ENCODE measurements at places on chromosomes 12 and 14.

GRCh38 chr14:53696217-53696965, 260.2 kb downstream of the BMP4 start:
- no peak for DNase-seq

- no peak for DNase-seq
Observed at GRCh38 chr12:109652233-109652976, 61.2 kb upstream of the FAM222A start.

DNA sequence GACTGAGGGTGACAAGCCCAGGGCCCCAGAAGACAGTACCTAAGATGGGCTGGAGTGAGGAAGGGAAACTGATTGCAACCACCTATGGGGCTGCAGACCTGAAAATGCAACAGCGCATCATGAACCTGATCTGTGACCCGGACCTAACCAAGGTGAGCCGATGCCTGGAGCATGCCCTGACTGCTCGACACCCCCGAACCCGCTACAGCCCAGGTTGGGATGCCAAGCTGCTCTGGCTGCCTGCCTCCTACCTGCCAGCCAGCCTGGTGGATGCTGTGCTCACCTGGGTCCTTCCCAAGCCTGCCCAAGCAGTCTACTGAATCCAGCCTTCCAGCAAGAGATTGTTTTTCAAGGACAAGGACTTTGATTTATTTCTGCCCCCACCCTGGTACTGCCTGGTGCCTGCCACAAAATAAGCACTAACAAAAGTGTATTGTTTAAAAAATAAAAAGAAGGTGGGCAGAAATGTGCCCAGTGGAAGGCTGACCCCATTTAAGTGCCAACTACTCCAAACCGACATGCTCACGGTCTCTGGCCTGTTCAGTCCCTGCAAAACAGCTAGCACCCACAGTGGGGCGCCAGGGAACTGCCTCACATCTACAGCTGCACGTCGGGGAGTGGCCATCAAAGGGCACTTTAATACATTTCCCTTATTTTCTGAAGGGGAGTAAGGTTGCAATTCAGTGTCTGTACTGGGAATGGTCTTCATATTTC, 4.2 kb downstream of the RDH5 start:
- peak; percentile 45 for DNase-seq

- no peak for DNase-seq
Observed at GRCh38 chr12:125272383-125272933, 207.2 kb downstream of the AACS start.

DNA sequence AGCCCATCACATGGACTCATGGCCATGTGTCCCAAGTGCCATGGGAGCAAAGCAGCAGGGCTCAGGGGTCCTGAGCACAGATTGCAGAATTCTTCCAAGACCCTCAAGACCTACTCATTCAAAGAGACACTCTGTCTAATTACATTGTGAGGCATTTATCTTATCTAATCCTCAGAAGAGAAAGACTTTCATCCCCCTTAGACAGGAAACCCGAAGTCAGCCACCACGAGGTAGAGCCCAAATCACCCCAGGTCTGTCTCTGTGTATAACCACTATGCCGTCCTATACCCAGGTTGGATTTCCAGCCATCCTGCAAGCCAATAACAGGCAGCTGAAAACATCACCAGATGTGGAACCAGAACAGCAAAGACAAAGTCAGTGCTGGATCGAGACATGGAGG, 8.9 kb upstream of the BCL11B start:
- DNase-seq: no peak

DNA sequence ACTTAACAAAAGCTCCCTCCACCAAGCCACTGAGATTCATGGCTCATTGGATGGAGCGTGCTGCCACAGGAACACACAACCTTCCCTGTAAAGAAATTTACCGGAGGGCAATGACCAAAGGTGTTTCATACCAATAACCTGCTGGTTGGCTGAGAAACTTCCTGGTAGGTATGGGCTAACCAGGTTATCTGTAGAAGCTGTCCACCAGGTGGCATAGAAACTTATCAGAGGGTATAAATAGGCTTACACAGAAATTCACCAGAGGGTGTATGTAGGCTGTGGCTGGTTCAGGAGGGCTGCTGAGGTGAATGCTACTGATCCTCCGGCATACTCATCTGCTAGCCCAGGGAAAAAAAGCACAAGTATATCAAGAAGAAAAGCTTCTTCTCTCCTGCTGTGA, 27.1 kb upstream of the MTERF2 start:
- no peak for DNase-seq

DNA sequence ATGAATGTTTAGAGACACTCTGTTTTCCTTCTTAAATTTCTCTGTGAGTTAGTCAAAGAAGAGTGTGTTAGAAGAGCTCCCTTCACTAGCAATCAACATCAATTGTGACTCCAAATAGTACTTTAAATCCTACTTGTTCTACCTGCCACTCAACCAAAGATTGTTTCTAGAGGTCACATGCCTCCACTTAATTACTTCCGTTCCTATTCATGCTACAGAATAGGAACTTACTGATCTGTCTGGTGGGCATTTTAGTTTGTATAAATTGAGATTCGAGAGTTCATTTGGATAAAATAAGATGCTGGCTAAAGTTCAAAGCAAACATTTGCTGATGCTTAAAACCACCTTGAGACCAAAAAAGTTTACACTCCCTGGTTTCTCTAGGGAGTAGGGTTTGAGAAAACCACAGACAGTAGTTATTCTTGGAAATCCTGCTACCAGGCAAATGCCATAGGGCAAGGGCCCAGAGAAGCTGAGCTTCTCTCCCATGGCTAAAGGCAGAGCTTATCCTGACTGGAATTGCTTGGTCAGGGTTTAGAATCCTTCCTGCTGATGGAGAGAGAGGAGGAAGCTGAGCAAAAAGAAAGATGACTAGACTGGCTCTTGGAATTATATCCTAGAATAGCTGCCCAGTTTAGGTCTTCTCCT, 389.6 kb upstream of the ATP2B1 start:
- DNase-seq: no peak

DNA sequence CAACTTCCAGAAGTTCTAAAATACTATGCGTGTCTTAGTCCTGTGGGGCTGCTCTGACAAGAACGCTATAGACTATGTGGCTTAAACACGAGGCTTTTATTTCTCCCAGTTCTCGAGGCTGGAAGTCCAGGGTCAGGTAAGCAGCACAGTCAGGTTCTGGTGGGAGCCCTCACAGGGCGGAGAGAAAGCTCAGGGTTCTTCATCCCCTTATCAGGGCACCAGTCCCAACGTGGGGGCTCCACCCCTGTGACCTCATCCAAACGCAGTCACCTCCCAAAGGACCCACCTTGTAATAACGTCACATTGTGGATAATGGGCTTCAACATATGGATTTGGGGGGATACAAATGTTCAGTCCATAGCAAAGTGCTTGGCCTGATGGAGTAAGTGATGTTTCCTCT, 37.1 kb upstream of the TC2N start:
- no peak for DNase-seq

GRCh38 chr12:114729731-114730130, 45.8 kb upstream of the TBX3 start:
- DNase-seq: no peak

GRCh38 chr14:68506021-68506644, 286.7 kb downstream of the ZFP36L1 start:
- no peak for DNase-seq

GRCh38 chr14:38090506-38090905, 117.2 kb upstream of the SSTR1 start:
- no peak for DNase-seq

DNA sequence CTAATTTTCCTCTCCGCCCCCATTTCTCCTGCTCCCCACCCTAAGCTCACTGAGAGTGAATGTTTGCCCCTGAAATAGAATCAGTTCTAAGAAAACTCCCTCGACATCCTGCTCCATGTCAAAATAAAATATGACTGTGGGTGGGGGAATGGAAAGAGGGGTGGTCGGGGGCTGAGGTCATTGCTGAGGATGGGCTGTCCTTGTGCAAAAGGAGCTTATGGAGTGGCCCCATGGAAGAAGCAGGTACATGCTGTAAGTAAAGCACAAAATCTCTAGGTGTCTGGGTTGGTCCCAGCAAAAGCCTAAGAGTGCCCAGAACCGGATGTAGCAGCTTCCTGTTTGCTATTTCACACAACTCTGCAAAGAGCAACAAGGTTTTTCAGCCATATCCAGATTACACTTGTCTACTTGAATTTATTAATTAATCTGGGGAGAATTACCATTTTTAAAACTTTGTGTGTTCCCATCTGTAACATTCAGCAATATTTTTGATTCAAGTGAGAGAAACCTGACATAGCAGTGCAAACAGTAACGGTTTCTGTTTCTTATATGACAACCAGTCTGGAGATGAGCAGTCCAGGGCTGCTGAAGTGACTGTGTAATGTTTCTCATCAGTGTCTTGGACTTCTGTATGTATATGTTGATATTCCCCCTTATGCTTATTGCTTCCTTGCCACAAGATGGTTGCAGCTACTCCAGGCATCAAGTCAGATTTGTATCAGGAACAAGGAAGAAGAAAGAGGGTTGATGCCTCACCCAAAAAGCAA, 40.4 kb upstream of the GZMB start:
- no peak for DNase-seq

GRCh38 chr12:42556917-42557316, 32.6 kb downstream of the PRICKLE1 start:
- no peak for DNase-seq

DNA sequence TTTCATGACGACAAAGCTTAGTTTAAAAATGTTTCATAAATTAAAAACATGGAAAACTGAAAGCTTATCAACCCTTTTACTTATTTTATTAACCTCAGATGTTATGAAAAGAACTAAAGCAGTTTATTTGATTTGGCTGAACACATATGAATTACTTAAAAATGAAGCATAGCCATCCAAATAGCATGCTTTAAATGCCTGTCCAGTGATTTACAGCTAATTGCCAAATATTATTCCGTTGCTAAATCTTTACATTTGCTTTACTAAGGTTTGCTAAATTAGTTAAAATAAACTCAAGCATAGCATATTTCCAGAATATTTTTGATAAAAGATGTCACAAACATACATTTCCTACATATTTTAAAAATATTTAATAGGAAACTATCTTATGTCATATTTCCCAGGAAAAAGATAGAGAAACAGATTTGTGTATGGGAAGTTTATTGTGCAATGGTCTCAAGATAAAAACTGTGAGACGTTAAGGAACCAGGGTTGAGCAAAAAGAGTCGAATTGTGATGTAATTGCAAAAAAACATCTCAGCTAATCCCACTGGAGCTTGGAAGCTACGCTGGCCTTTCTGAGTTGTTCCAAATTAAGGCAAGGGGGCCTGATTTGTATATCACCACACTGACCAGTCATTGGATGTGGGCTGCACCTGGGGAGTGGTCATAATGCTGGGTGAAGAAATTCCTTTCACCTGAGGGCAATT, 25.8 kb downstream of the GPR135 start:
- no peak for DNase-seq

Measured in stimulated activated CD8-positive, alpha-beta memory T cell treated with anti-CD3 and anti-CD28 coated beads, Interleukin-2, amount 100 ng/mL, for 48 hours (primary cell).